Kidney (tissue), 22 donors: ENCODE measurements at places on chromosomes 12 and 14. TPM values are rescaled to one million over a fixed set of nuclear protein-coding genes. Genes with fewer than 3 reads are reported as not detected.

DNA sequence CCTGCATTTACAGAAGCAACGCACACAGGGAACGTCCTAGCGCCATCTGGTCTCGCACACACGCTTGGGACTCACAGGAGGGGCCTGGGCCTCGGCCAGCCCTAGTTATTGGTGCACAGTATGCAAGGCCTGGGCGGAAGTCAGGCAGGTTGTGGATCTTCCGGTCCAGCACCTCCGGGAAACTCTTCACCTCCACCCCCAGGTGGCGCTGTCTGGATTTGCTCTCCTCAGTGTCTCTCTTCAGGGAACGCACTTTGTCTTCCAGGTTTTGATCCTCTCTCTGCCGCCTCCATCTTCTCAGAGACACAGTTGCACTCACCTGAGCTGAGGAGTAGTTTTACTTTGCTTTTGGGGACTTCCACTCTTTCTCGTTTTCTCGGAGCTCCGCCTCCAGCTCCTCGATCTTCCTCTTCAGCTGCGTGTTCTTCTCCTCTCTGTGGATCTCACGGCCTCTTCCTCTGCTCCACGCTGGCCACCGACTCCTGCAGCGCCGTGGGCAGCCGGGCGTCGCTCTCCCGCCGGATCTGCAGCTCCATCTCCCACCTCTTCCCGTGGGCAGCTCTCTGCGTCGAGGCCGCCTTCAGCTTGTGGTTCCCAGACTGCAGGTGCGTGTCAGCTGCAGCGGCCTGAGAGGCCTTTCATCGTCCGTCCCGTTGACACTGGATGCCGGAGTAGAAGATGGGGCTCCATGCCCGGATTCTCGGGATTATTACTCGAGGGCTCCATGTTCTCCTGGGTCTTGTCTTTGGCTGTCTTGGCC, 933.8 kb downstream of the TMEM121 start:
- H3K36me3 ChIP-seq, result no peaks in the 10 kb centered on the region
- no peaks in the 10 kb centered on the region for H3K4me1 ChIP-seq
- H3K27me3 ChIP-seq, result no peaks in the 10 kb centered on the region

DNA sequence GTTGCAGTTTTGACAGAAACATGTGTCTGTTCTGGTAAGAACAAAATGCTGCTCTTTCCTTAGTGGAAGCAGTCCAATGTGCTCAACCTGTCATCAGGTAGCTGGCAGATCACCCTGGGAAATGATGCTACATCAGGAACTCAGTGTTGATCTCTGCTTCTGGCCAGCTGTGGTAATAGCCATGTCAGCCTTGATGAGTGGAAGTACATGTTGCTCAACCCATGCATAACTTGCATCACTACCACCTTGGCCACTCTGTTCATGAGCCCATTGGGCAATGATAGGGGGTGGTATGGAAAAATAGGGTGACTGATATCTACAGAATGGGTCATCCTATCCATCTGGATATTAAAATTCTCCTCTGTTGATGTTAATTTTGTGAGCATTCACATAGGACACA, 411.0 kb downstream of the C12orf50 start:
- no peaks in the 10 kb centered on the region for H3K27me3 ChIP-seq
- no peaks in the 10 kb centered on the region for H3K36me3 ChIP-seq
- H3K4me3 ChIP-seq, result no peak overlapping the region
- no peak overlapping the region for H3K27ac ChIP-seq
- no peak for DNase-seq

- no peak overlapping the region for H3K27ac ChIP-seq
- no peaks in the 10 kb centered on the region for H3K27me3 ChIP-seq
Observed at GRCh38 chr14:59986556-59987059, 66.7 kb downstream of the LRRC9 start.

GRCh38 chr14:80705241-80705980, 236.1 kb downstream of the CEP128 start:
- no peak overlapping the region for H3K27ac ChIP-seq
- H3K4me1 ChIP-seq, result no peaks in the 10 kb centered on the region
- H3K27me3 ChIP-seq, result no peaks in the 10 kb centered on the region
- no peak overlapping the region for H3K4me3 ChIP-seq
- no peak for DNase-seq

DNA sequence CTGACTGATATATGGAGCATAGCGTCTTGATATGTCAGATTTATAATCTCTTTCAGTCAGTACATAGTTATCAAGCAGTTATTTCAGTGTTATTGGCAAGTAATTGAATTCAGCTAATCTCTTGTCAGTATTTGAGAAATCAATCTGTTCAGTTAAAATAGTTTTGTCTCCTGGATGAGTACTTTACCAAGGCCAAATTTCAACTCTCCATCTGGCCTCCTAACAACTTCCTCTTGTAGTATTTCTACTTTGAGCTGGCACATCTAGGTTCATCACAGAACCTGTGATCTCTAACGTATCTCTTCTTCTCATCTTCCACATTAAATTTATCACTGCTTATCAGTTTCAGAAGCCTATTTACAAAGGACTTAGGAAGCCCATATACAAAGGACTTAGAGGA, 690.5 kb downstream of the C12orf50 start:
- H3K4me3 ChIP-seq, result no peak overlapping the region
- no peaks in the 10 kb centered on the region for H3K4me1 ChIP-seq
- no peaks in the 10 kb centered on the region for H3K27me3 ChIP-seq
- no peaks in the 10 kb centered on the region for H3K36me3 ChIP-seq
- no peak for DNase-seq

GRCh38 chr14:35289623-35290022, 2.6 kb upstream of the PSMA6 start:
- H3K4me3 ChIP-seq, result no peak overlapping the region
- H3K4me1 ChIP-seq, result peaks cover 9% of the 10 kb centered on the region
- no peak overlapping the region for H3K27ac ChIP-seq

DNA sequence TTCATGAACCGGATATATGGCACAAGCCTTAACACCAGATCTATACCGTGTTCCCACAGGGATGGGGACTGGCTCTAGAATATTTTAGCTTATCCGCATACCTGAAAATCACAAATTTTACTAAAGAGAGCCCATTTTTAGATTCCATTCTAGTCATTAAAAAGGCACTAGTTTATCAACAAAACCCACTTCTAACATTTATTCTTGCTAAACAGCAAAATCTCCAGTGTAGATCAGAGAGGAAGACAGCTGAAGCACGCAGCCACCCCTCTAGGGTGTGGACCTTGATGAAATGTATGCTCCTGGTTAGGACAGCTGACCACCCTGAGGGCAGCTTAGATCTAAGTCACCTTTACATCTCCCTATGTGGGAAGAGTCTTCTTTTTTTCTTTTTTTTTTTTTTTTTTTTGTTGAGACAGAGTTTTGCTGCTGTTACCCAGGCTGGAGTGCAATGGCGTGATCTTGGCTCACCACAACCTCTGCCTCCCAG, 62.4 kb downstream of the EID3 start:
- DNase-seq, result no peak
- no peaks in the 10 kb centered on the region for H3K36me3 ChIP-seq
- no peaks in the 10 kb centered on the region for H3K4me1 ChIP-seq
- H3K27me3 ChIP-seq, result no peaks in the 10 kb centered on the region
- no peak overlapping the region for H3K27ac ChIP-seq

- H3K4me1 ChIP-seq, result no peaks in the 10 kb centered on the region
- no peak overlapping the region for H3K4me3 ChIP-seq
- no peak overlapping the region for H3K27ac ChIP-seq
- no peaks in the 10 kb centered on the region for H3K36me3 ChIP-seq
Observed at GRCh38 chr14:78764240-78764639, 594.1 kb downstream of the NRXN3 start.

GRCh38 chr12:11746024-11746771, 96.7 kb downstream of the ETV6 start:
- DNase-seq, result no peak
- no peak overlapping the region for H3K27ac ChIP-seq
- no peaks in the 10 kb centered on the region for H3K36me3 ChIP-seq
- no peaks in the 10 kb centered on the region for H3K27me3 ChIP-seq

DNA sequence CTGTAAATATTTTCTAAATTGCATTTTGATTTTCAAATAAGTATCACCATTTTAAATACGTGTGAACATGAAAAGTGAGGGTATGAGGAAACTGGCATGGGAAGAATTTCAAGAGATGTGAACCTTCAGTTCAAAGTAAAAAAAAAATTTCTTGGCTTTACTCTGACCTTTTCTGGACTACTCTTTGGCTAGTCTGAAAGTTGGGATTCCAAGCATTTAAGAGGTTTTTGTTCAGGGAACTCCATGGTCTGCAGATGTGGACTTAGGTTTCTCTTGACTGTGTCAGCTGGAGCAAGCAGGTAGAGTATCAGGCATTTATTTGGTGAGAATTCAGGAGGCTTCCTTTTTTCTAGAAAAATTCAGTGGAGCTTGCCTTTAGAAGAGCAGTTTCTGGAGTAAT, 311.6 kb downstream of the LRIG3 start:
- H3K36me3 ChIP-seq, result no peaks in the 10 kb centered on the region
- H3K4me3 ChIP-seq, result no peak overlapping the region
- H3K27me3 ChIP-seq, result no peaks in the 10 kb centered on the region
- DNase-seq, result no peak

GRCh38 chr12:57097554-57097835, 8.6 kb downstream of the NAB2 start:
- DNase-seq, result no peak
- peaks cover 51% of the 10 kb centered on the region for H3K36me3 ChIP-seq
- H3K27me3 ChIP-seq, result no peaks in the 10 kb centered on the region
- H3K4me3 ChIP-seq, result no peak overlapping the region
- H3K4me1 ChIP-seq, result no peaks in the 10 kb centered on the region

DNA sequence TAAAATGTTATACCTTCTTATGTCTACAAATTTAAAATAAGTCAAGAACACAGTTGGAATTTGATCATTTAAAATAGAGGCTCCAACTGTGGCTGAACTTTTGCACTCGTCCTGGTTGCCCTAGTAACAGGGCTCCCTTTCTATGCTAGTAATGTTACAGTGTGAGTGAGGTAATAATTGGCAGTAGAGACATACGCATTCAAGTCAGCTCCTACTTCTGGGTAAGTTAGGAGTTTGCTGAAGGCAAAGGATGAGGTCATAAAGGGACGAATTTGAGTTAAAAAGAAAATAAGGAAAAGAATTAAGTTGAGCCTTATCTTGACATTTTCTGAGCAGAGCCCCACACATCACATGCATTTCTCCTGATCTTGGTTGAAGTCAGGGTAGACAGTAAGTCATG, 129.1 kb downstream of the TMEM117 start:
- H3K27ac ChIP-seq, result no peak overlapping the region
- peaks cover 4% of the 10 kb centered on the region for H3K4me1 ChIP-seq
- H3K4me3 ChIP-seq, result no peak overlapping the region
- no peaks in the 10 kb centered on the region for H3K27me3 ChIP-seq
- no peak for DNase-seq
- H3K36me3 ChIP-seq, result no peaks in the 10 kb centered on the region

DNA sequence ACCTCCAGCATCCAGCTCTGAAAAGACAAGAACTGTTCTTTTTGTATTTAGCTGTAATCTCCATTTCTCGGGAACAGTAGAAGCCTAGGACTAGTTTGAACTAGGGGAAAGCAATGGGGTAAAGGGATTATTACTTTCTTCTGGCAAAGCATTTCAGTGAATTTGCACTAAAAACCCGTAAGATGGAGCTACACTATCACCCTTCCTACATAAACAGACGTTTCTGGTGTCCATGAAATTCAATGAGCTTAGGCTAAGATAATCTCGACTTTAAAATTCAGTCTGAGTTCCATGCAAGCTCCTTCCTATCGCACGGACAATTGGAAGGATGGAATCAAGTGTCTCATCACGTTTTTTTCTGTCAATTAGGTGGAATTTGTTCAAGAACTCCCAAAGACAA, 24.0 kb downstream of the ACSM4 start:
- no peaks in the 10 kb centered on the region for H3K4me1 ChIP-seq
- no peak overlapping the region for H3K27ac ChIP-seq
- no peak overlapping the region for H3K4me3 ChIP-seq
- no peaks in the 10 kb centered on the region for H3K36me3 ChIP-seq
- DNase-seq, result no peak

- H3K4me3 ChIP-seq, result no peak overlapping the region
- DNase-seq, result no peak
- no peak overlapping the region for H3K27ac ChIP-seq
Observed at GRCh38 chr14:93133464-93133863, 17.7 kb upstream of the ITPK1 start.

- peaks cover 14% of the 10 kb centered on the region for H3K4me1 ChIP-seq
- DNase-seq, result no peak
- H3K4me3 ChIP-seq, result peak overlapping the region; percentile 11
- H3K36me3 ChIP-seq, result no peaks in the 10 kb centered on the region
- H3K27ac ChIP-seq, result peak overlapping the region; percentile 49
Observed at GRCh38 chr12:54004841-54005530, 3.8 kb upstream of the HOXC8 start.

GRCh38 chr12:70002912-70003255, 177.9 kb downstream of the MYRFL start:
- no peaks in the 10 kb centered on the region for H3K27me3 ChIP-seq
- H3K27ac ChIP-seq, result no peak overlapping the region
- H3K36me3 ChIP-seq, result no peaks in the 10 kb centered on the region
- no peaks in the 10 kb centered on the region for H3K4me1 ChIP-seq
- no peak for DNase-seq
- H3K4me3 ChIP-seq, result no peak overlapping the region

DNA sequence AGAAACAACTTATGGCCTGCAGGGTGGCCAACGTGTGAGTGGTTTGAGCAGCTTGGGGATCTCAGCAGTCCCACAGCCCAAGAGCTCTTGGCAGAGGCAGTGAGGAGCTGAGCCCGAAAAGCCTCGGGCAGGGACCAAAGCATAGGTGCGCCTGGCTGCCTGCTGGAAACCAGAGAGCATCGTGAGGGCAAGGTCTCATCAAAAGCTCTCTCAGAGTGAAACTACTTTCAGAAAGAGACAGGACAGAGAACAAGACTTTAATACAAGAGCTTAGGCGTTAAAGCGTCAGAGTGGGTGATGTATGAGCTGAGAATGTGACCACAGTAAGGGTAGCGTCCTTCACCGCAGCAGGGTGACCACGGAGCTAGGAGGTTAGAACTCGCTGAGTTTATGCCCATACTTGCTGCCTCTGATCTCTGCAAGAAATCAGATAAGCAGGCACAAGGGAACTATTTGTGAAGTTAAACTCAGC, 30.8 kb downstream of the LGMN start:
- H3K27me3 ChIP-seq, result no peaks in the 10 kb centered on the region
- peaks cover 25% of the 10 kb centered on the region for H3K36me3 ChIP-seq
- H3K4me3 ChIP-seq, result no peak overlapping the region

DNA sequence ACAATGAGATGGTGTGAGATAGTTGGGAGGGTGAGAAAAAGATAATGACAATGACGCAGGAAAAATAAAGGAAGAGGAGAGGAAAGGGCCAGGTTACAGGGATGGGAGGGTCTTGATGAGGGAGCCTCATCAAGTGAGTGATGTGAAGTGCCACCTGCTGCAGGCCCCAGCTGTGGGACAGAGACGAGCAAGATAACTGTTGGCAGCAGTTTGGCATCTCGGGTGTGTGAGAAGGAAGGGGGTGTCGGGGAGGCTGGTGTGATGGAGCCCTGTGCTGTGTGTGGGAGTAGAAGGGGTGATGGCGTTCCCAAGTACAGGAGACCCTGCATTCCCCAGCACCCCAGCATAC, 11.4 kb upstream of the TAC3 start:
- H3K4me1 ChIP-seq, result no peaks in the 10 kb centered on the region
- DNase-seq, result no peak
- no peaks in the 10 kb centered on the region for H3K36me3 ChIP-seq
- H3K27ac ChIP-seq, result no peak overlapping the region
- no peak overlapping the region for H3K4me3 ChIP-seq
- no peaks in the 10 kb centered on the region for H3K27me3 ChIP-seq

The SYCP3 gene
- total RNA-seq, result 0.25 TPM

The DPPA3 gene
- total RNA-seq, result not detected

The MYG1 gene
- total RNA-seq, result 49.0 TPM

The DBX2 gene
- total RNA-seq, result not detected

The SIVA1 gene
- total RNA-seq, result 65.7 TPM

The SDR9C7 gene
- total RNA-seq, result not detected

The LRP1 gene
- total RNA-seq, result 121 TPM
